ENCODE measurements at places on chromosomes 12 and 14.

DNA sequence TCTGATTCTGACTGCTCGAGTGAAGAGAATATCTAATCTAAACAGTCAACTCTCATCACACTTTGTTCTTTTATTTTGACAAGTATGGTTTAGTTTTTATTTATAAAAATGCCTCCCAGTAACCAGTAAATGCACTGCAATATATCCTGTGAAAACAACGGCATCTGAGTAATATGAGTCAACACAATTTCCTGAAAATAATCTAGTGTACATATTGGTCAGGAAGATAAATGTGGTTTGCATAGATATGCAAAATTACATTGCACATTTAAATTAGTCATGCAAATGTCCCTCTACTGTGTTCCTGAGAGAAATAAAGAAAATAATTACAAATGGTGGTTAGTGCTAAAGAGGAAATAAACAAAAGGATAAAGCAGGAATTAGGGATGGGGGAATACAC lies 1190.7 kb upstream of the SEL1L start:
- DNase-seq = no peak

DNA sequence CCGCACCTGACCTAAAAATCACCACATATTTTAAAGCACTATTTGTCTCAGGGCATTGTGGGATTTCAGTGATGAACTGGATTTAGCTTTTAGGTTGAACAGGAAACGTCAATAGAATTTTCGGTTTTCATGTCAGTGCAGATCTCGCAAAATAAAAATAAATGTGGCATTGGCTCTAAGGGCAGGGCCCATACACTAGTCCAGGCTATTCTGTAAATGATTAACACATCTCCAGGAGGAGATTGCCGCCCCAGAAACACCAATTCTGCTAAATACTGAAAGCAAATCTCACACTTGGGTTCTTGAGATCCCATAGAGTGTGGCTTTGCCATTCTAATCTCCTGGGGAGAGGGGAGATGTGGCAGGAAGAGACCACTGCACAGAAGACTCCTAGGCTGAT lies 1494.0 kb upstream of the TMEM132C start:
- DNase-seq = no peak

DNA sequence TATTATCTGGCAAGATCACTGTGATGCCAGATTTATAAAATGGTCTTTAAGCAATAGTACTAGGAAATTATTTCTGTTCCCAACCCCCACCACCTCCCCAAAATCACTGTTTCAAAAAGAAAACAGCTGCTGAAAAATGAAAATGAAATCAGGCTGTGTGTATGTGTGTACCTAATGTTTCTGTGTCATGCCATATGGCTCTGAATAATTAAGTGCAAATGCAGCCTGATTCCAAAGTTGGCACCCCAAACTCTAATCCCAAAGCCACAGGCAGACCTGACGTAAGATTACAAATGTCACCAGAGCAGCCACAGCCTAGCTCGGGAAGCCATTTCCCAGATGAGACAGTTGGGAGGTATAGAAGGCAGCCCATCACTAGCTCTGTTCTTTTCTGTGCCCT lies 175.5 kb downstream of the MED13L start:
- no peak for DNase-seq

DNA sequence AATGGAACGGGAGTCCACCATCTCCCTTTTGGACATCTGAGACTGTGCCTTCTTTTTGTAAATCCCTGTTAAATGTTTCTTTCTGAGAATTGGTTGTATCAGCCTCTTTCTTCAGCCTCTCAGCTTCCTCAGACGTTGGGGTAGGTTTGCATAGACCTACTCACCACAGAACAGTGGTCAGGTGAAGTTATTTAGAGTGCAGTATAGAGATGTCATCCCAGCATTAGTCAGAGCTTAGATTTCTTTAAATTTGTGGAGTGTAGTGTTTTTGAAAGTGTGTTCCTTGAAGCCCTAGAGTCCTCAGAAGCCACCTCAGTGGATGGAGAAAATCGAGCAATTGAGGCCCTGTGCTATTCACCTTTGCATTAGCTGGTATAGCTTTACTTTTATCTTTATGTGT lies 8.9 kb upstream of the EEA1 start:
- no peak for DNase-seq

GRCh38 chr14:32426586-32427388 lies 97.7 kb downstream of the AKAP6 start:
- no peak for DNase-seq

GRCh38 chr12:123854918-123855317 lies 92.8 kb downstream of the DNAH10 start:
- DNase-seq = no peak
